ENCODE measurements at places on chromosomes 3 and 15. TPM values are rescaled to one million over a fixed set of nuclear protein-coding genes. Genes with fewer than 3 reads are reported as not detected.

DNA sequence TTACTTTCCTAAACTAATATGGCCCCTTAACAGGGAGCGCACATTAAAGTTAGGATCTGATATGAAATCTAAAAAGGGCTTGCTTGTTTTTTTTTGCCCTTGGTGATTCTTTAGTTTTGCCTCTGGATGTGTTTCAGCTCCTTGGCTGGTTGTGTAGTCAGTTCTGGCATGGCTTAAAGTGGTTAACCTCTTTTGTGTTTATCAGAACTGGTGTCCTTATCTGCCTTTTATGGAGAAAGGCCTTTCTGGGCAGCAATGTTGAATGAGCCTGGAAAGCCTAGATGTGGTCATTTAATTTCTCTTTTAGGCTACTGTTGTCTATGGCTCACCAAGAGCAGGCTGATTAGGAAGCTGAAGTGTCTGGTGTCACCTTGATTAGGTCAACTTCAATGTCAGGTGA is 254.5 kb upstream of the ROPN1 start:
- no peak overlapping the region for H3K27ac ChIP-seq
- no peaks in the 10 kb centered on the region for H3K36me3 ChIP-seq
- no peak overlapping the region for H3K4me3 ChIP-seq
- H3K27me3 ChIP-seq = no peaks in the 10 kb centered on the region
- H3K4me1 ChIP-seq = no peaks in the 10 kb centered on the region

Gene SAXO2
- total RNA-seq = 1.4 TPM

GRCh38 chr15:101016581-101016980 is 97.4 kb downstream of the LRRK1 start:
- no peak overlapping the region for H3K4me3 ChIP-seq
- DNase-seq = no peak
- H3K36me3 ChIP-seq = no peaks in the 10 kb centered on the region
- no peak overlapping the region for H3K27ac ChIP-seq

DNA sequence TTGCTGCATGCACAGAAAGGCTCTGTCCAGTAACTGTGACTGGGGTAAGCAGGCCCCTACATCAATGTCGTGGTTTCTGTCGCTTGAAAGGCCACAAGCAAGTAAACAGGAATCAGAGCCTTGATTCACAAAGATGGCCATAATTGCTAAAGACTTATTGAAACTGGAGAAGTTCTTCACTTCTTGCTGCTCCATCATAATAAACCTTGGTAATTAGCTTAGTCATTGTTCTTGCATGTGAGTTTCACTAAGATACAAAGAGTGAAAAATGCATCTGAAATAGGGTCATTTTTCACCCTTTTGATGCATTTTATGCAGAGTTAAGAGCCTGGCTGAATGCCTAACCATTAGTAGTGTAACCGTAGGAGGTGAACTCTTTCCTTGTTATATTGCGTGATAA is 3.2 kb downstream of the SEMA6D start:
- no peaks in the 10 kb centered on the region for H3K36me3 ChIP-seq
- H3K4me1 ChIP-seq = peaks cover 36% of the 10 kb centered on the region
- no peak overlapping the region for H3K27ac ChIP-seq

GRCh38 chr3:56260262-56260661 is 208.0 kb downstream of the ERC2 start:
- peaks cover 18% of the 10 kb centered on the region for H3K4me1 ChIP-seq
- H3K27ac ChIP-seq = no peak overlapping the region
- H3K27me3 ChIP-seq = no peaks in the 10 kb centered on the region
- DNase-seq = no peak

GRCh38 chr15:52105846-52106245 is 6.7 kb downstream of the BCL2L10 start:
- H3K36me3 ChIP-seq = no peaks in the 10 kb centered on the region
- H3K27ac ChIP-seq = no peak overlapping the region
- H3K4me3 ChIP-seq = no peak overlapping the region
- no peak for DNase-seq
- H3K27me3 ChIP-seq = no peaks in the 10 kb centered on the region
- H3K4me1 ChIP-seq = no peaks in the 10 kb centered on the region

- no peaks in the 10 kb centered on the region for H3K36me3 ChIP-seq
- no peaks in the 10 kb centered on the region for H3K27me3 ChIP-seq
- no peak overlapping the region for H3K4me3 ChIP-seq
- peaks cover 2% of the 10 kb centered on the region for H3K4me1 ChIP-seq
- no peak for DNase-seq
These were observed 340.6 kb downstream of the FEZF2 start for GRCh38 chr3:62032738-62033137.

Gene SPINK8
- not detected for total RNA-seq

Gene COL6A5
- total RNA-seq = not detected

Measured in neural progenitor cell (in vitro differentiated cells).